Natural killer cell (primary cell): ENCODE measurements at places on chromosomes 4 and X. TPM values are rescaled to one million over a fixed set of nuclear protein-coding genes. Genes with fewer than 3 reads are reported as not detected.

The TXK gene
- 338 TPM for total RNA-seq

The MMRN1 gene
- 2.0 TPM for total RNA-seq

The SPON2 gene
- 1,574 TPM for total RNA-seq

The DSPP gene
- not detected for total RNA-seq

The REELD1 gene
- total RNA-seq = 2.2 TPM

The CT45A5 gene
- not detected for total RNA-seq

The SAGE1 gene
- not detected for total RNA-seq

The TCEAL5 gene
- total RNA-seq = not detected

The SORCS2 gene
- 1.2 TPM for total RNA-seq

- H3K4me3 ChIP-seq = no peak overlapping the region
- H3K36me3 ChIP-seq = no peaks in the 10 kb centered on the region
- no peaks in the 10 kb centered on the region for H3K4me1 ChIP-seq
- H3K27me3 ChIP-seq = no peaks in the 10 kb centered on the region
- H3K27ac ChIP-seq = no peak overlapping the region
- DNase-seq = no peak
Measured at GRCh38 chr4:114277690-114278089, 298.2 kb upstream of the ARSJ start.

GRCh38 chr4:3405176-3405575 is 36.6 kb upstream of the HGFAC start:
- peaks cover 19% of the 10 kb centered on the region for H3K4me1 ChIP-seq
- H3K27me3 ChIP-seq = no peaks in the 10 kb centered on the region
- DNase-seq = no peak
- H3K4me3 ChIP-seq = no peak overlapping the region
- H3K27ac ChIP-seq = no peak overlapping the region

DNA sequence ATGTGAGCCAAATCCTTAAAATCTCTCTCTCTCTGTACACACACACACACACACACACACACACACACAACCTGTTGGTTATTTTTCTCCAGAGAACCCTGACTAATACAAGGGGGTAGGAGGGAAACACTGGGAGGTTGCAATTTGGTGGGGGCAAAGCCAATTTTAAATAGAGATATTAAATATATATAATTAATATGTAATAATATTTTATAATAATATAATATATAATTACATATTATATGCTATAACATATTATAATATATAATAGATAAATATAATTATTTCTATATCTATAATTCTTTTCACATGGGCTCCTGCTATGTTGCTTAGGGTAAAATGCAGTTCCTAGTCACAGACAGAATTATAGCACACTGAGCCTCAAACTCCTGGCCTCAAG is 1354.2 kb downstream of the FSTL5 start:
- DNase-seq = no peak
- no peaks in the 10 kb centered on the region for H3K4me1 ChIP-seq
- H3K4me3 ChIP-seq = no peak overlapping the region
- no peaks in the 10 kb centered on the region for H3K36me3 ChIP-seq
- no peak overlapping the region for H3K27ac ChIP-seq

- no peaks in the 10 kb centered on the region for H3K27me3 ChIP-seq
- H3K36me3 ChIP-seq = no peaks in the 10 kb centered on the region
- no peaks in the 10 kb centered on the region for H3K4me1 ChIP-seq
- no peak for DNase-seq
Measured at GRCh38 chrX:568311-568710, 62.3 kb upstream of the SHOX start.

DNA sequence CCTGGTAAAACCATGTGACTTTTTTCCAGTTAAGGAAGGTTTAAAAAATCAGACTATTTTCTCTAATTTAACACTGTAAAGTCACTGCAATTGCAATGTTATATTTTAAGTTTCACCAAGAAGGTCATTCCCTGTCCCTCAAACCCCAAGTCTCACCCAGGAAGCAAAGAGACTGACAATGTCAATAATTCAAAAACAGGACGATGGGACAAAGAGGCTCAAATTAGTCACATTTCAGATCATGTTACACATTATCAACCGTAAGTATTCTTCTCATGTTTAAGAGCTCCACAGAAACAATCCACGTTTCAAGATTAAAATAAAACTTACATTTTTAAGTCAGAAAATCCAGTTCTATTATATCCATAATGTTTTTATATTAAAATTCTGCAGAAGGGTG is 13.2 kb downstream of the SHISA3 start:
- H3K4me1 ChIP-seq = no peaks in the 10 kb centered on the region
- no peak for DNase-seq
- no peaks in the 10 kb centered on the region for H3K27me3 ChIP-seq
- peaks cover 38% of the 10 kb centered on the region for H3K36me3 ChIP-seq
- H3K27ac ChIP-seq = no peak overlapping the region
- H3K4me3 ChIP-seq = no peak overlapping the region

DNA sequence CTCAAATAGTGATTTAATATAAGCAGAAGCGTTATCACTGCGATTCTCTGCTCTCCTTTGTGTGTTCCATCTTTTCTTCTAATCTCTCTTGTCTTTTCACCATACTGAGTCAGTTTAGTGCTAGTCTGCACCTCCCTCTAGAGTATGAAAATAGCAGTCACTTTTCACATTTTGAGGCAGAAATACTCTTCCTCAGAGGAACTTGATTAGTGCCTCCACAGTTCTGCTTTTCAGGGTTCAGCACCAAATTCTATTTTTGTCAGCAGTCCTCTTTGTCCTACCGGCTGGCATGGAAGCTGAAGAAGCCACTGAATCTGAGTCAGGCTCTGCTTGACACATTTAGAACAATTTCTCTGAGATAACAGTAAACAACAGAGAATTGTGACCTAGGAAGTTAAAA is 49.7 kb upstream of the ANKRD17 start:
- H3K27me3 ChIP-seq = no peaks in the 10 kb centered on the region
- no peak overlapping the region for H3K27ac ChIP-seq
- H3K36me3 ChIP-seq = no peaks in the 10 kb centered on the region

DNA sequence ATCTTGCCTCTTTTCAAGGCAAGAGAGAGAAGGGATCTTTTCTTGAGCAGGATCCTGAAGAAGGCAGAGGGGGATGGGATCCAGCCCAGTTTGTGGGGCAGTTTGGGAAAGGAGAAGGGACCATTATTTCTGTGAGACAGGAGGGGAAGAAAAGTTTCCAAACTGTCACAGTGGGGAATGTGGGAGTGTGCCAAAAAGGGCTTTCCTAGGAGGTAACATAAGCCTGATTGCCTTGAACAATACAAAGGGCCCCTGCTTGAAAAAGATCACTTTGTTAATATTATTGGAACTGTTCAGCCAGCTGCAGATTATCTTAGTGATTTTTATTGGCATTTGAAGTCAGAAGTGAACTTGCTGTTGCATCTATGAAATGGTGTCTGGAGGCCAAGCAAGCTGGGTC is 55.2 kb downstream of the MTM1 start:
- H3K27me3 ChIP-seq = no peaks in the 10 kb centered on the region
- no peak overlapping the region for H3K4me3 ChIP-seq
- no peak for DNase-seq
- no peaks in the 10 kb centered on the region for H3K4me1 ChIP-seq
- H3K27ac ChIP-seq = no peak overlapping the region

GRCh38 chr4:157012781-157013180 is 41.2 kb upstream of the PDGFC start:
- no peaks in the 10 kb centered on the region for H3K4me1 ChIP-seq
- no peak overlapping the region for H3K27ac ChIP-seq
- DNase-seq = no peak
- H3K27me3 ChIP-seq = no peaks in the 10 kb centered on the region

DNA sequence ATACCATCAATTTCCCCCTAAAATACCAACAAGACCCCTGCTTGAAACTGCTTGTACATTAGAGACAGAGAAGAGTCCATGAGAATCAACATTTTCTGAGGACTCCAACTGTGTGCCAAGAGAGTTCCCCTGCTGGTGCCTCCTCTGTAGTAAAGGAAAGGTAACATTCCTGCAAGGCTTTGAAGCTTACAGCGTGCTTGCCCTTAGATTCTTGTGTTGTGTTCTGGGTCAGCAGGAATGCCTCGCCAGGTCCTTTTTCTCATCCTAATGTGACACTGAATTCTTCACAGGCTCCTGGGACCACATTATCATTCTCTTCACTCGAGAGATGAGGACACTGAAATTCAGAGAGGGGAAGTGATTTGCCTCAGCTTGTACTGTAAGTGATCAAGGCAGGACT is 9.7 kb upstream of the EOLA2 start:
- peaks cover 2% of the 10 kb centered on the region for H3K4me1 ChIP-seq
- H3K36me3 ChIP-seq = peaks cover 17% of the 10 kb centered on the region
- no peak overlapping the region for H3K4me3 ChIP-seq
- no peaks in the 10 kb centered on the region for H3K27me3 ChIP-seq
- no peak for DNase-seq
- H3K27ac ChIP-seq = no peak overlapping the region

GRCh38 chr4:183468210-183469095 is 24.0 kb downstream of the CDKN2AIP start:
- no peak overlapping the region for H3K27ac ChIP-seq
- no peak for DNase-seq
- no peaks in the 10 kb centered on the region for H3K4me1 ChIP-seq
- no peak overlapping the region for H3K4me3 ChIP-seq
- H3K27me3 ChIP-seq = no peaks in the 10 kb centered on the region

DNA sequence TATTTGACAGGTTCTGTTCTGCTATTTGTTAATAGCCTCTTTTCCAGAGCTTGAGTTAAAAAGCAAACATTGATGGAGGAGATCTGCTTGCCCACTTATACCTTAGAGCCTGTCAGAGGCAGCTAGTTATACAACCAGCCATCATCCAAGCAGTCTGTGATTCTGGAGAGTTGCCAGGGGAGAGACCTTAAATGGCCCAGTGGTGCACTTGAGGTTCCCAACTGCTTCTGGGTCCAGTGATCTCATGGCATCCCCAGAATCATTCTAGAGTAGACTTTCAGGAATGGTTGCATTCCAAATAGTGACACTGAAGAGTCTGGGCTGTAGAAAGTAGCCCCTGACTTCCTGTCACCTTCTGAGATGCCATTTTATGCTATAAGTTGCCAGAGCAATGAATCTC is 160.7 kb downstream of the FHIP1A start:
- DNase-seq = no peak
- no peak overlapping the region for H3K4me3 ChIP-seq
- no peaks in the 10 kb centered on the region for H3K36me3 ChIP-seq

GRCh38 chr4:86184216-86184900 is 175.5 kb downstream of the MAPK10 start:
- H3K27me3 ChIP-seq = no peaks in the 10 kb centered on the region
- H3K27ac ChIP-seq = no peak overlapping the region
- no peaks in the 10 kb centered on the region for H3K4me1 ChIP-seq
- H3K36me3 ChIP-seq = no peaks in the 10 kb centered on the region

DNA sequence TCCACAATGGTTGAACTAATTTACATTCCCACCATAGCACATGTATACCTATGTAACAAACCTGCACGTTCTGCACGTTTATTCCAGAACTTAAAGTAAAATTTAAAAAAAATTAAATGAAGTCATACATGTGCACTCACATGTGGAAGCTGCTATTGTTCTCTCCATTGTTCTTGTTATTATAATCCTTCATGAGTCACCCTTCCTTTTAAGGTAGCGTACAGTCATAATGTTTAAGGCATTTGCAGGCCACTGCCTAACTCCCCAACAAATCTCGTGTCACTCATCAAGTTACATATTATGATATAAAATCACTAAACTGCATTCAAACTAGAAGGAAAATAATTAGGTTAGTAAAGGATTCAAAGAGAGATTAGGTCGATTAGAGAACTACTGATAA is 63.6 kb downstream of the SLC7A11 start:
- no peak for DNase-seq
- no peaks in the 10 kb centered on the region for H3K4me1 ChIP-seq
- no peaks in the 10 kb centered on the region for H3K27me3 ChIP-seq
- H3K36me3 ChIP-seq = no peaks in the 10 kb centered on the region
- H3K27ac ChIP-seq = no peak overlapping the region

DNA sequence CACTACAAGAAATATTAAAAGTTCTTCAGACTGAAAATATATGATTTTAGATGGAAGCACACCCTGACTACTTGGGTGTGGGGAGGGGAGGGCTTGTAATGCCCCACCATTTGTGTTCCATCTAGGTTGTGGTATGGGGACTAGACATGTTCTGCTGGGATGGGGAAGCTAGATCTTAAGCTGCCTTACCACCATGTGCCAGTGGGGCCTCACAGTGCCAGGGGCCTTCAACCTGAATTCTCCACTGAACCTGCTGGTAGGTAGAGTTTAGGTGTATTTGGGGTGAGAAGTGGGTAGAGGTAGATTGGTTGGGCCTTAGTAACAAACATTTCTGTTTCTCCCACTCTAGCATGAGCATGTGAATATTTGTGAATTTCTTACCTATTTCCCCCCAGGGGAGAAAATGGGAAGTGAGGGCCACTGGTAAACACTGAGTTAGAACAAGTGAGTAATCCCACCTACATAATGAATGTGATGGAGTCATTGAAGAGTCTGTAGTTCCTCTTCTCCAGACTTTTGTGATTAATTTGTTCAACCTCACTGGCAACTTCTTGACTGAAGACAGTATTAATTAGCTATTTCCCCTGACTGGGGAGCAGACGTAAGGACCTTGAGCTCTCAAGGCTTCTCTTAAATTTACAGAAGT is 44.0 kb downstream of the BRCC3 start:
- no peaks in the 10 kb centered on the region for H3K4me1 ChIP-seq
- no peak overlapping the region for H3K27ac ChIP-seq
- no peak for DNase-seq
- H3K27me3 ChIP-seq = no peaks in the 10 kb centered on the region

- no peaks in the 10 kb centered on the region for H3K36me3 ChIP-seq
- no peaks in the 10 kb centered on the region for H3K27me3 ChIP-seq
- DNase-seq = no peak
- H3K4me1 ChIP-seq = no peaks in the 10 kb centered on the region
- H3K4me3 ChIP-seq = no peak overlapping the region
Measured at GRCh38 chrX:69229436-69229835, 64.2 kb upstream of the PJA1 start.

GRCh38 chr4:61489927-61490326 is 289.8 kb downstream of the ADGRL3 start:
- H3K27me3 ChIP-seq = no peaks in the 10 kb centered on the region
- no peak for DNase-seq
- no peak overlapping the region for H3K27ac ChIP-seq
- H3K36me3 ChIP-seq = no peaks in the 10 kb centered on the region
- H3K4me1 ChIP-seq = no peaks in the 10 kb centered on the region

- no peak overlapping the region for H3K4me3 ChIP-seq
- H3K4me1 ChIP-seq = no peaks in the 10 kb centered on the region
- no peak for DNase-seq
- H3K36me3 ChIP-seq = no peaks in the 10 kb centered on the region
- H3K27ac ChIP-seq = no peak overlapping the region
Measured at GRCh38 chr4:177569434-177569833, 127.2 kb upstream of the AGA start.

- H3K27ac ChIP-seq = no peak overlapping the region
- no peaks in the 10 kb centered on the region for H3K36me3 ChIP-seq
- no peak overlapping the region for H3K4me3 ChIP-seq
Measured at GRCh38 chr4:23999714-24000469, 110.0 kb upstream of the PPARGC1A start.

DNA sequence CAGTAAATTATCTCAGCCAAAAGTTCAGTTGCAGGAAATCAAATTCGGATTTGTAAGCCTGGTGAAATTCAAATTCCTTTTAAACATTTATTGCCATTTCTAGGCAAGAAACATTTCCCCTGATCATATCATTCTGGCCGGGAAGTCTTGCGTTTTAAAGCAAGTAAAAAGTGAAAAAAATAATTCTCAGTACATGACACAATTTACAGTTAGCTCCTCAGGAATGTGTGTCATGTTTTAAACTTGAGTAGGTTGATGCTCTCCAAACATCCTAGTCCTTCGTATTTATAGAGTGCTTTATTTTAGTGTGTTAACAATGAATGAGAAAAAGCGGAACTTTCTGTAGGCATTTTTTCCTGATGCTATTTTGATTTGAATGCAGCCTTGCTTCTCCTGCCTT is 158.3 kb upstream of the SCML1 start:
- no peak overlapping the region for H3K27ac ChIP-seq
- DNase-seq = no peak
- no peak overlapping the region for H3K4me3 ChIP-seq
- H3K4me1 ChIP-seq = no peaks in the 10 kb centered on the region
- no peaks in the 10 kb centered on the region for H3K27me3 ChIP-seq
- H3K36me3 ChIP-seq = no peaks in the 10 kb centered on the region
